ENCODE measurements at places on chromosomes 1 and 21.

GRCh38 chr1:91199988-91200387 is 178.2 kb upstream of the ZNF644 start:
- DNase-seq: no peak

DNA sequence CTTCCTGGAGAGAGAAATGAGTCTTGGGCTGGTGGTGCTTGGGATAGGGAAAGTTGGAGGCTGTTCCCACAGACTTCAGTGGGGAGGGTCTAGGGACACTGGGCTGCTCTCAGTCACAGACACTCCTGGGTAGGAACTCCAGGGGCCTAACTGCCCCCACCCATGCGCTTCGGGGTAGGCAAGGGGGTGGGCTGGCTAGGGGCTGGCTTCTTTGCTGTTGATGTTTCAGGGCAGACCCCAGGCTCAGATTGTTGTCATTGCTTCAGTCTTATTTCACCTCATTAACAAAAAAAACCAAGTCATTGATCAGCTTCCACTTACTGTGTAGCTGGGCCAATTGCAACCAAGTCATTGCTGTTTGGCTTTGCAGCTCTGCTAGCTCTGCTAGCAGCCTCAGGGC is 160.1 kb upstream of the CSF3R start:
- no peak for DNase-seq

DNA sequence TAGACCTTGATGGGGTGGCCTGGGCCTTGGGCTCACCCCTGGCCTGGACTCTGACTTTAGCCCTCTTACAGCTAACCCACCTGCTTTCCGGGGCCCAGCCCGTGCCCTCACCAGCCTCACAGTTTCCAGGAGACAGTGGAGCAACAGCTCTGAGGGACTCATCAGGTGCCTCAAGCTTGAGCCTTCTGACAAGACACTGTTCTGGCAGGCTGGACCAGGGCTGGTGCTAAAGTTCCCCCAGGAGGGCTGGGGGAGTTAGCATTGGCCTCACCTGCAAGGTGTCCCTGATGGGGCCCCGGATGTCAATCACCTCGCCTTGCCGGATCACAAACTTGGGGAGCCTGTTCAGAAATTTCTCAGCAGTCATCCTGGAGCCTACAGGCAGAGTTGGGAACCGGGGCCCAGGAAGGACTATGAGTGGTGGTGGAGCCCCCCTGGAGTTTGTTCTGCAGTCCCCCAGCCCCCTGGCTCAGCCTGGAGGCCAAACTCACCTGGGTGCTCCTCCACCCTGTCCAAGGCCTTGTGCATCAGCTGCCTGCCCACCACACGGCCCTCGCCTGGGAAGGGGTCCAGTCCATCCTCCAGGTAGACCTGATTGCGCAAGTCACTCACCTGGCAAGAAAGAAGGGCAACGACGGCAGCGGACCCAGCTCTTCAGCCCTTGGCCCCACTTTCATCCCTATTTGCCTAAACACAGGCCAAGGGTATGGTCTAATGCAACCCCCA is 4.1 kb downstream of the SH3BGRL3 start:
- DNase-seq: no peak

- no peak for DNase-seq
Observed at GRCh38 chr1:68313735-68314134, 81.4 kb upstream of the WLS start.

DNA sequence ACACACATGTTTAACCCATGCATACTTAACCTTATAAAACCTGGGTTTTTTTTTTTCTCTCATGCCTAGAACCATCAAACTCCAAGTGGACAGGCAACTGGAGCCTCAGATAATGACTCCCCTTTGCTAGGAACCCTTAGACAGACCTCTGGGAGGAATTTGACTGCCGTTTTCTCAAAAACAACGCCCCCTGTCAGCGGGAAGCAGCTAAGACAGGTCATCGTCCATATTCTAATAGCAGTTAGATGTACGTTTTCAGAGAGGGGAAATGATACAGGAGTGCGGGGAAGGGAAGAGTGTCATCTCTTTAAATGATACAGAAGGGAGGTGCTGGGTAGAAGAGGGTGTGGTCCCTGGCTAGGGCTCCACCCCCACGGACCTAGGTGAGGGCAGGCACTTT is 34.7 kb downstream of the LRRC3 start:
- DNase-seq: no peak

GRCh38 chr21:33802481-33802880 is 113.1 kb downstream of the ATP5PO start:
- DNase-seq: no peak

- no peak for DNase-seq
Observed at GRCh38 chr1:184493987-184494388, 107.2 kb downstream of the C1orf21 start.

DNA sequence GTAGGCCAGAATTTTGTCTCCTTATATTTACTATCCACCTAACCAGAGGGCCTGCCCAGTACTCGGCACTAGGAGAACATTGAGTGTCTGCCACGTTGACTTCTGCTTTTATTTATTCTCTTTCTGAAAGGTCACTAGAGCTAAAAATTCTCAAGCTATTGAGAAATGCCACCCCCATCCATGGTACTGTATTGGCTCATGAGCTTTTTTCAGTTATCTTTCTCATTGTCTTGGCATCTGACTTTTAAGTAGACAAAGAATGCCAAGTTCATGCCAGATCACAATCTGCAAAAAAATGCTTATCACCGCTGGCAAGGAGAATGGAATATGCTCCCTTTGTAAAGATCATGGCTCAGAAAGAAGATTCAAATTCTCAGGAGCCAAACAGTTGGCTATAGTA is 49.8 kb upstream of the MROH9 start:
- DNase-seq: no peak

GRCh38 chr1:78911956-78912880 is 94.3 kb downstream of the ADGRL4 start:
- DNase-seq: no peak

DNA sequence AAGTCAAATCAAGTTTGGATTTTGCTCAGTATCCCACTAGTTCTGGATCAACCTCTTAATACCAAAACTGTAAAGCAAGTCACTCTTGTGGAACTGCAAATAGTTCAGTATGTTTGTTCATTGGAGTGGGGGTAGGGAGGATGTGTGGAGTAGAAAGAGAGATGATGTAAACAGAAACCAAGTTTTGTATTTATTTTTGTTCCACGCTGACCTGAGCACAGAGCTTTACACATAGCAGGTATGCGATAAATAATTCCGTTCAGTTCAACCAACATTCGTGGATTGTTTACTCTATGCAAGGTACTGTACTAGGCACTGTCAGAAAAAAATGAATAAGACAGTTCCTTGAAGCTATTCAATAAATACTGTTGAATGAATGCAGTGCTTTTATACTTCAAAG is 4.5 kb upstream of the ZNF644 start:
- DNase-seq: peak; percentile 45

DNA sequence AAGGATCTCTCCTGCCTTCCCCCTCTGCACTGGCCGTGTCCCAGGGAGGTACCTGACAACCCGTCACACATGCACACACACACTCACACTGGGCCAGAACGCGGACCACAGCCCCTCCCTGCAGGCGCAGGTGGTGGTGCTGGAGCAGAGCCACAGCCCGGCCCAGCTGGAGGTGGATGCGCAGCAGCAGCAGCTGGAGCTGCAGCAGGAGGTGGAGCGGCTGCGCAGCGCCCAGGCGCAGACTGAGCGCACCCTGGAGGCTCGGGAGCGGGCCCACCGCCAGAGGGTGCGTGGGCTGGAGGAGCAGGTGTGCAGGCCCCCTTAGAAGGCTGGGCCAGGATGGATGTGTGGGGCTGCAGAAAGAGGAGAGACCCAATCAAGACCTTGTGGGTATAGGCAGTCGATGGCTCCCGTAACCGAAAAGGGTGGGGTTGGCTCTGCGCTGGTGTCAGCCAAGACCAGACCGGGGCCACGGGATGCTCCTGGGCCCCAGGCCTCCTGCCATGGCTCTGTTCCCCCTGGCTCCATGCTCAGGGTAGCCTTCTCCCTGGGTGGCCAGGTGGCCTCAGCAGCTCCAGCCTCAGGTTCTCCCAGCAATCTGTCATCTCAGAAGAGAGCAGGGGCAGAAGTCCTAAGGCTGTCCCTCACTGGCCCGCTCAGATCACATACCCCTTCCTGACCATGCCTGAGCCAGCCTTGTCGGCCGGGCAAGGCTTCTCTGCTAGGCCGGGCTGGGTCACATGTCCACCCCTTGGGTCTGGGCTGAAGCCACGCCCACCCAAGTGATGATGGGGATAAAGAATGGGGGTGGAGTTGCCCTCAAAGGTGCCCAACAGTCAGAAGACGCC is 8.9 kb downstream of the MFAP2 start:
- DNase-seq: peak; percentile 30

- no peak for DNase-seq
Observed at GRCh38 chr1:31920956-31921355, 17.2 kb downstream of the PTP4A2 start.

- no peak for DNase-seq
Observed at GRCh38 chr1:6998267-6998666, 213.0 kb downstream of the CAMTA1 start.

DNA sequence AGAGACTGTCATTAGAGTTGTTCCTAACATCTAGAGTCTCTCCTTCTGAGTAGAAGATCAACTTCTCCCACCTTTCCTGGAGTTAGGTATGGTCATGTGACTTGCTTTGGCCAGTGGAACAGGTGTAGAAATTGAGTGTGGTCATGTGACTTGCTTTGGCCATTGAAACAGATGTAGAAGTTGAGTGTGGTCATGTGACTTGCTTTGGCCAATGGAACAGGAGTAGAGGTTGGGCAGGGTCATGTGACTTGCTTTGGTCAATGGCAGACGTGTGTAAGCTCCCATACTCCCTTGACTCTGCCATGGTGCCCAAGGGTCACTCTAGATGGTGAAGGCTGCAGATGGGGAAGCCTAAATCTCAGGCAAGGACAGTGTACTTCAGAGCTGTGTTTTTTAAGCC is 306.0 kb downstream of the NPHP4 start:
- no peak for DNase-seq

DNA sequence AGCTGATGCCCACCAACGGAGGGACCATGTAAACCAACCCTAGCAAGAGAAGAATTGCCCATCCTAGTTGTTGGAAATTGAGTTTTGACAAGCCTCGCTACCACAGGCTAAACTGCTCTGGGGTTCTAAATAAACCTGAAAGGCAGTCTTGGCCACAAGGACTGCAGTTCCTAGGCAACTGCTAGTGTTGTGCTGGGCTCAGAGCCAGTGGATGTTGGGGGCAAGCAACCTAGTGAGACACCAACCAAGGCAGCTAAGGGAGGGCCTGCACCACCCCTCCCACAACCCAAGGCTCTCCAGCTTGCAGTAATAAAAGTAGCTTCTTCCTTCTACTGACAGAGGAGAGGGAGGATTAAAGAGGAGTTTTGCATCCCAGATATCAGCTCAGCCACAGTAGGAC is 102.4 kb upstream of the PKN2 start:
- no peak for DNase-seq

GRCh38 chr1:228314315-228314657 is 92.3 kb downstream of the TRIM11 start:
- DNase-seq: no peak

- DNase-seq: peak; percentile 86
Observed at GRCh38 chr1:164637461-164638375, 78.7 kb downstream of the PBX1 start.

GRCh38 chr1:21520899-21521716 is 11.9 kb downstream of the ALPL start:
- peak; percentile 69 for DNase-seq

DNA sequence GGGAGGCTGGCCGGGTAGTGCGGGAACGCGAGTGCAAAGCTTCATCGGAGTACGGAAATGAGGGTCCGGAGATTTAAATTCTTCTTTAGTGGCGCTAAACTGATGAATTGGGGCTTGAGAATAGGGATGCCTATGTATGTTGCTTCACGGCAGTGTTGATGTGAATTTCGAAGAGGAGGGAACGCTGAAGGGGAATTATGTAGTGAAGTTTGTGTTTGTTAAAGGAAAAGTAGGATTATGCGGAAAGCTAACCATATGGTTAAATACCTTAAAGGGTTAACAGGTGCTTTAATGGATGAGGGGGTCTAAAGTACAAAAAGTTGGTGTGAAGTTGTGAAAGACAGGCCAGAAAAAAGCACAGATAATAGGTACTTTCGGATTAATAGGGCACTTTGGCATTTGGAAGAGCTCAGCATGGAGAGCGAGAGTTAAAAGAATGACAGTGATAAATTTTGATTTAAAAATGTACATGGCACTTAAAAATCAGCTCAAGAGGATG is 1.4 kb downstream of the HS2ST1 start:
- no peak for DNase-seq

- DNase-seq: peak; percentile 80
Observed at GRCh38 chr1:236502579-236502971, 21.2 kb upstream of the LGALS8 start.

All from kidney tubule cell (primary cell).